Thoracic aorta (tissue), 2 donors: ENCODE measurements at places on chromosomes 7 and 10. TPM values are rescaled to one million over a fixed set of nuclear protein-coding genes. Genes with fewer than 3 reads are reported as not detected.

Gene NXPH1
- total RNA-seq, result not detected

- no peak for DNase-seq
Measured at GRCh38 chr7:28418311-28418710, 6.0 kb downstream of the CREB5 start.

DNA sequence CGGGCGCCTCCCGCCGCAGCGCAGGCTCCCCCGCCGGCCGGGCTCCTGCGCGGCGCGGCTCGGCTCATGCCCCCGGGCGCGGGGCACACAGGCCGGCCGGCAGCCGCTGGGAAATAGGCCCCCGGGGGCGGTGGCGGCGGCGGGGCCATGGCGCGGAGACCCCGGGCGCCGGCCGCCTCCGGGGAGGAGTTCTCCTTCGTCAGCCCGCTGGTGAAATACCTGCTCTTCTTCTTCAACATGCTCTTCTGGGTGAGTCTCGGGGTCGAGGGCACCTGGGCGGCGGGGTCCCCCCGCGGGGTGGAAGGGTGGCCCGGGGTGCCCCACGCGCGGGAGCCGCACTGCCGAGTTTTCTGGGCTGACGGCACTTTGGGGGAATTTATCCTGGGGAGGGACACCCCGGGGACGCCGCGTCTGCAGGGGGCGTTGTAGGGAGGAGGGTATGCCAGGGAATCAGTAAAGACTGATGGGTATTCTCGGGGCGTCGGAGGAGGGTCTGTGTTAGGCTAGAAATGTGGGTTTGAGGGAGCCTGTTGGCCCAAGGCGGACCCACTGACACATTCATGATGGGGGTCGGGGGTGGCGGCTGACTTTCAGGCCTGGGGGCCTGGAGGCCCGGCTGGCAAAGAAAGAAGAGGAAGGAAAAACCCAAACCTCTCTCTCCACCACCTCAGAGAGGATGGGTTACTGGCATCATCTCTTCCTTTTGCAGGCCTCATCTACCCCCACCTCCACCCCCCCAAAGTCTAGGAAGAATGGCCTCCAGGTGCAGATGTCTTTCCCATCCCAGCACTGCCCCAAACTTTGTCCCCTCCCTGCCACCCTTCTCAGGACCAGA is 544 bp downstream of the TSPAN33 start:
- no peak for DNase-seq

DNA sequence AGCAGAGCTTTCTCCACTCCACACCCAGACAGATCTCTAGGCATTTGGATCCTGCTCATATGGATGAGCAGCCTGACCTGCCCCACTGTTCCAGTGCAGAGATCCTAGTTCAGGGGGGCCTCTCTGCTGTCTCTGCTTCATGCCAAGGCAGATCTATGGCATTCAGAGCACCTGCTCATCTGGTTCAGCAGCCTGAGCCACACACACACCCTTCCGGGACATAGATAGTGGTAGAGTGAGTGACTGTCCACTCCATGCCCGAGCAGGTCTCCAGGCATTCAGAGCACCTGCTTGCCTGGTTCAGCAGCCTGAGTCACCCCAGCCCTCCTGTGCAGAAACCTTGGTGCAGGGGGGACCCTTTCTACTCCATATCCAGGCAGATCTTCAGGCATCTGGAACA is 54.3 kb upstream of the ZNF800 start:
- DNase-seq, result no peak

- DNase-seq, result no peak
Measured at GRCh38 chr7:99001482-99002147, 123.3 kb downstream of the TRRAP start.

DNA sequence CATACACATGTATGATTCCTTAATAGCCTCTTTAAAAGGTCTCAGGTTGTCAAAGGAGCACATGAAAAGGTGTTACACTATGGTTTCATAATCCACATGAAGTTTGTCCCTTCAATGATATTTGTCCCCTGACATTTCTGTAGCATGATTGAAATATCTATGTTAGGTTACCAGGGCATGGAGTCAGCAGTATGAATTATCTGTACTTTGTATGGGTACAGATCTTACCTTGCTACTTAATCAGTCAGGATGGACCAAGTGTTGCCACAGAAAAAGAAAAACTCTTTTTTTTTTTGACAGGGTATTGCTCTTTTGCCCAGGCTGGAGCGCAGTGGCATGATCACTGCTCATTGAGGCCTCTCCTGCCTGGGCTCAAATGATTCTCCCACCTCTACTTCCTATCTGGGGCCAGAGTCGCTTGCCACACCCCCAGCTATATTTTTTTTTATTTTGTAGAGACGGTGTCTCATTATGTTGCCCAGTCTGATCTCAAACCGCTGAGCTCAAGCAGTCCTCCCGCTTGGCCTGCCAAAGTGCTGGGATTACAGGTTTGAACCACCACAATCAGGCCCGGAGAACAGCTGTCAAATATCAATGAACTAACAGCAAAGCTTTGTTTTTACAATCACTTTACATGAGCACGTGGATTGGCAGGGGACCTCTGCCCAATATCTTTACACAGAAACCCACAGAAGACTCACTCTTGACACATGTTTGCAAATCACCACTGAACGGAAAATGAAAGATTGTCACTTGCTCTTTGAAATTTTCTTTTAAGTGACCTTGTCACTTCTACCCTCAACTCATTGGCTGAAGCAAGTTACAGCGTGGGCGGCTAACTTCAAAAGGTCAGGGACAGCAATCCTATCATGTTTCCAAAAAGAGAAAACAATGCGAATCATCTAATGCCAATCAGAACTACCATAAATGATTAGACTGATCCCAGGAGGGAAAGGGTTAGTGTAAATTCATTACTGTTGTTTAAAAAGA is 140.2 kb downstream of the PRKG1 start:
- no peak for DNase-seq

DNA sequence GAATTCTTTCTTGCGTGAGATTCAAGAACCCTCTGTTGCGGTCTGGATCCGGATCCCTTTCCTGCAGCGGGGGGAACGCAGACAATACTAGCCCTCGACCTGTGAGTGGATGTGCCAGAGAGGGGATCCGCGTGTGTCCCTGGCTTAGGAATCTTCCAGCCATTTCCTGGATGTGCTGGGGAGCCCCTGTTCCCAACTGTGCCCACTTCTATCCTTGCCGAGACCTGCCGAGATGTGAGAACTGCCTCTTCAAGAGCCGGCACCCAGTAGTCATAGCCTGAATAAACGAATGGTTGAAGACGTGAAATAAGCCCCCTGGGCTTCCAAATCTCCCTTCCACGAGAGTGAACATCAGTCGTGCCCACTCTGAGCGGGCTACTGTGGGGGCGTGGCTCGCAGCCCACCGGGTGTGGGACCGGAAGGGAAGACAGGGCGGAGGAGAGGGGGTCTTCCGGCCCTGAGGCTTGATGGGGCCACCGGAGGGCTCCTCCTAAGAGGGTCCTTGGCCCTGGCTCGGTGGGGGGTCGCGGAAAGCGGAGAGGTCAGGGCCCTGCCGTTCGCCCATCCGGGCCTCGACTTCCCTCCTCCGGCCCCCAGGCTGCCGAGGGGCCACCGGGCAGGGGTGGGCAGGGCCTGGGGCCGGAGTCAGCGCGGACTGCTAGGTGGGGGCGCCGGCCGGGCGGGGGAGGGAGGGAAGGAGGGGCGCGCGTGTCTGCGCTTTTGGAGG is 1.3 kb upstream of the CCDC136 start:
- DNase-seq, result no peak

Gene GIMAP8
- total RNA-seq, result 5.8 TPM

Gene TSPAN33
- total RNA-seq, result 14.1 TPM

- no peak for DNase-seq
Measured at GRCh38 chr10:15815242-15815885, 44.9 kb downstream of the MINDY3 start.

GRCh38 chr7:138125598-138126111 is 49.4 kb downstream of the AKR1D1 start:
- no peak for DNase-seq

- DNase-seq, result no peak
Measured at GRCh38 chr7:24054236-24054635, 229.8 kb upstream of the NPY start.

- DNase-seq, result no peak
Measured at GRCh38 chr7:71517940-71518699, 386.2 kb downstream of the GALNT17 start.

GRCh38 chr10:96972264-96972663 is 140.2 kb downstream of the LCOR start:
- no peak for DNase-seq

Gene STEAP2
- 27.7 TPM for total RNA-seq

Gene CH25H
- 5.6 TPM for total RNA-seq

DNA sequence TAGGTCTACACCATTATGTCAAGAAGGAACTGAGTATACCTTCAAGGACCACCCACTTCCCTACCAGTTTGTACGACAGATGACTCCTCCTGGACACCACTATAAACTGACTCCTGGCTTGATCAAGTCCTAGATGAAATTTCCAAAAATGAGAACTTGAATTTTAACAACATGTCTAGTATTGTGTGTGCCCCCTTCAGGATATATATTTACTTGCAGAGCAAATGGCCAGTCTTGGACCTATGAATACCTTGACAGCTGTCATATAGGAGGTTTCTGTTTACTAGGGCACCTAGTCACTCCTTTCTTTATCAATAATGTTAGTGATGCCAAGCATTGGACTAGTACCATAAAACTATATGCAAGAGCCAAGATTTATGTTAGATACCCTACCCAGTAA is 94.1 kb upstream of the TMEM26 start:
- no peak for DNase-seq

Gene HMX3
- total RNA-seq, result not detected

- no peak for DNase-seq
Measured at GRCh38 chr10:65030263-65030662, 1509.1 kb downstream of the REEP3 start.

Gene NODAL
- total RNA-seq, result 0.27 TPM

Gene MOGAT3
- total RNA-seq, result not detected

DNA sequence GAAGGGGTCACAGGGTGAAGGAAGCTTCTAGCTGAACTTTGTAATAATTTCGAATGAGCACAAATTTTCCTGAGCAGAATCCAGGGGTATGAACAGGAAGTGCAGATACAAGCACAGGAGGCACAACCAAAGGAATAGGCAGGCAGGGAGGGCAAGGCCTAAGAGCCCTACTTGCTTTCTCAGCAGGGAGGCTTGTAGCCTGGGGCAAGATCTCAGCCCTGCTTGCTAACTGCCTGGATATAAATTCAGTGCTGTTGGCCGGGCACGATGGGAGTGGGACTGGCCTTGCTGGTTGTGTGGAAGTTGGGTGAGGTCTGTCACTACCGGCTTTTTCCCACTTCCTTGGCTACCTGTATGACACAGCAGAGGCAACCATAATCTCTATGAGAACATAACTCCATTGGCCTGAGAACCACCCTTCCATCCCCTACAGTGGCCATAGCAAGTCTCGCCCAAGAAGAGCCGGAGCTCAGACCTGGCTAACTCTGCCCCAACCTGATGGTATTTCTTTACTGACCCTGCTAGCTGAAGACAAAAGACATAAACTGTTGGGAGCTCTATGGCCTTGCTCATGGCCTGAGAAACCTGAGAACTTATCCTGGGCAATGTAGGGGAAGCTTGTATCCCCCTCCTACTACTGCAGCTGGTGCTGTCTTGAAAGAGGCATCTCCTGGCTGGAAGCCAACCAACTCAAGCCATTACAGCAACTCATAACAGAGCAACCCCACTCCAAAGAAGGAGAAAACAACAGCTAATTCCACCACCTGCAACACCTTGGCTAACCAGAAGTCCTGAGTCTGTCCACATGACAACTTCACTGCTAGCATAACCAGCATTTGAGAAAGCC is 27.6 kb downstream of the CLDN12 start:
- no peak for DNase-seq

- DNase-seq, result no peak
Measured at GRCh38 chr10:6162589-6163356, 40.0 kb upstream of the PFKFB3 start.

DNA sequence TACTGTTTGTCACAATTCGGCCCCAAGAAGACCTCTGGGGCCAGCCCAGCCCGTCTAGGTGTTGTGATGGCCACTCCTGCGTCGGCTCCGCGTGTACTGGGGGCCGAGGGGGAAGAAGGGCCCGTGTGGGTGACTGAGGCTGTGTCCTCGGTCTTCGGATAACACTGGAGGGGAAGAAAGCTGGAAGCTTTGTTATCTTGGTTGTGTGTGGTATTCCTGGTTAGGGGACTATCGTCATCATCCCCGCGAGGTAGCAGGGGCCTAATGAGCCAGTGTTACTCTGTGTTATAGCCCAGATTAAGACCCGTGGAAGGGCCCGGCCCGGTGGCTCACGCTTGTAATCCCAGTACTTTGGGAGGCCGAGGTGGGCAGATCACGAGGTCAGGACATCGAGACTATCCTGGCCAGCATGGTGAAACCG is 854 bp downstream of the MTG1 start:
- no peak for DNase-seq

Gene GDF2
- not detected for total RNA-seq

- no peak for DNase-seq
Measured at GRCh38 chr7:34057956-34058355, 152.6 kb downstream of the BMPER start.

- DNase-seq, result no peak
Measured at GRCh38 chr10:129888784-129889616, 75.1 kb downstream of the EBF3 start.

GRCh38 chr10:48332166-48332870 is 25.8 kb downstream of the MAPK8 start:
- no peak for DNase-seq

Gene AKR1C8
- total RNA-seq, result not detected

Gene ZNF107
- 6.9 TPM for total RNA-seq

GRCh38 chr7:32150589-32150988 is 80.4 kb upstream of the PDE1C start:
- no peak for DNase-seq

Gene ZEB1
- total RNA-seq, result 101 TPM

GRCh38 chr10:33337326-33337957 is 3.0 kb upstream of the NRP1 start:
- no peak for DNase-seq

Gene EMX2
- not detected for total RNA-seq

DNA sequence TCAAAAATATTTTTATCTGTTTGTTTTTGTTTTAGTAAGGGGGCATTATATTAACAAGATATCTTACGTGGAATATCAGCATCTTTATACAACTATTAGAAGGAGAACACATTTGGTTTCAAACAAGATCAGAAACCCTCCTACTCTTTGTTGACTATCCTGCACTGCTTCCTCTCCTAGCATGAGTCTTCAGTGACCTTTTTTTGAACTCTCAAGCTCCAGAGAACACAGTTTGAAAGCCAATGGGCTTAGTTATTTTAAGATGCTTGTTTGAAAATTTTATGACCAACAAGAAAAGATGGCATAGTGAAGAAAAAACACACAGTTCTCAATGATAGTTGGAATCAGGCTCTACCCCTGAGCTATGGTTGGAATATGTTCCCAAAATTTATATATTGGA is 37.2 kb upstream of the RTKN2 start:
- no peak for DNase-seq

Gene PALD1
- 19.7 TPM for total RNA-seq

GRCh38 chr10:7950981-7951847 is 103.3 kb upstream of the GATA3 start:
- DNase-seq, result no peak

Gene ACBD7
- 0.63 TPM for total RNA-seq

GRCh38 chr10:31871266-31872065 is 57.2 kb downstream of the ARHGAP12 start:
- no peak for DNase-seq
